ENCODE measurements at places on chromosomes 12 and 14.
A peak's percentile ranks its signal among the peaks of the same experiment; 100 is the strongest.

GRCh38 chr14:94292872-94293577 lies at the start of gene SERPINA10:
Gene SERPINA10 (minus strand): TSS chr14:94293268. CDS start chr14:94290593, 2,675 bp downstream.
- no peak for DNase-seq

DNA sequence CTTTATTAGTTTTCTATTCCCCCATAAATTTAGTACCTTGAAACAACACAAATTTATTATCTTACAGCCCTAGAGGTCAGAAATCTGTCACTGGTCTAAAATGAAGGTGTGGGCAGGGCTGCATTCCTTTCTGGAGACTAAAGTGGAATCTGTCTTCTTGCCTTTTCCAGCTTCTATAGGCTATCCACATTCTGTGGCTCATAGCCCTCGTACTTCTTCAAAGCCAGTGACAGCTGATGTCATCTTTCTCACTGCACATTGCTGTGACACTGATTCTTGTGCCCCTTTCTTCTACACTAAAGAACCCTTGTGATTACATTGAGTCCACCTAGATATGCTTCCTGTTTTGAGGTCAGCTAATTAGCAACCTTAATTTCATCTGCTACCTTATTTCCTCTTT lies 23.2 kb upstream of the DCN start:
- no peak for DNase-seq

DNA sequence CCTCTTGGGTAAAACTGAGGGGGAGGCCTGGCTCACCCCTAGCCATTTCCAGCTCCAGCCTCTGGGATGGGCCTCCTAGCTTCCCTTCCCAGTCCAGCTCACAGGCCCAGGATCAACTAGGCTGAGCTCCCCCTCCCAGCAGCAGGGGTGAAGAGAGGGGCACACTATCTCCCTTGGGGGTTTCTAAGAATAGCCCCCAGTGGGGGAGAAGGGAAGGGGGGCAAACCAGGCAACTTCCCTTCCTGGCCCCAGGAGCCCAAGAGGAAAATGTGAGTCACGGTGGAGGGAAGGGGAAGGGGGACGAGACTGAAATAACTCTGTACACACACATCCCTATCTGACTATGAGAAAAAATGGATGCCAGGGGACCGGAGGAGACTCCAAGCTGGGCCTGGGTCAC lies 9.0 kb downstream of the ADCY6 start:
- DNase-seq, result no peak

DNA sequence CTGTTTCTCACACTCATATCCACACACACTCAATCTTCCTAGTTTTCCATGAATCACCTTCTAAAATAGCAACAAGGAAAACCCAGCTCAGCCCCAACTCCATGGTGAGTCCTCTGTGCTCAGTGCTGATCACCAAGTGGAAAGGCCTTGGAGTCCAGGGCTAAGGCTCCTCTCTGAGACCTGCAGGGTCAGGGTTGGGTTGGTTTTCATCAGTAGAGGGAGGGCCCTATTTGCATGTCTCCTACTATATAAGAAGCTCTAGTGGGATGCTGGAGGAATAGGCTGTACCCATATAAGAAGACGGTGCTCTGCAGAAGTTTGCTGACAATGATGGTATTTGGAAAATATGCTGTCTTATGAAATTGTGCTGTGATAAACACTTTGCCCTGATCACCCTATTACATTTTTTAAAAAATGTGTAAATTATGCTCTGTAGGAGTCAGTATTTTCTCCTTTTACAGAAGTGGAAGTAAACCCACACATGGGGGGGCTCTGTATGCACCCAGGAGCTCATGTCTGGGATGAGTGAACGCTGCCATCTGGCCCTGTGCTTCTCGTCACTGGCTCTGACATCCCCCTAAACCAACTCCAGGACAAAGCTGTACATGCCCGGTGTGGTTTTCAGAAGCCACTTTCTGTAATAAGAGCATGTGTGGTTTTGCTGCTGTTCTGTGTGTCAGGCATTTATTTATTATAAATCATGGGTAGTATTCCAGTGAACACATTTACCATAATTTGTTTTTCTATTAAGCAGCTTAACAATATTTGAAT lies 536.3 kb downstream of the TMEM121 start:
- DNase-seq, result no peak

DNA sequence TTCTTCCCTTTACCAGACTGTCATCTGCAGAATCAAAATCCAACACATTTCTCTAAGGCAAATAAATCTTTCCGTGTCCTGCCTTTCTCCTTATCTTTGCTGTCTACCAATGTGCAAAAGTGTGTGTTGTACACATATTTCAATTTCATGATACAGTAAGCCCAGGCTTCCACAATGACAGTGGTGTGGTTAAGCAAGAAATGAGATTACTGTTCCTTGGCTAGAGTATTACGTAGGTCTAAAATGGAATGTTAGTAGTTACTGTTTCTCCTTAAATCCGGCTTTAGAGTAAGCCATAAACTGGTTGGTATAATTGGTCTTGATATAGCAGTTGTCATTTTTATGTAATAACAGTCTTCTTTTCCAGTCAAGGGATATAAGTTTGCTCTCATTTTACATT lies 82.0 kb downstream of the ACSS3 start:
- DNase-seq, result no peak

GRCh38 chr12:110073049-110073831 lies 24.9 kb upstream of the C12orf76 start:
- DNase-seq, result peak; percentile 5

DNA sequence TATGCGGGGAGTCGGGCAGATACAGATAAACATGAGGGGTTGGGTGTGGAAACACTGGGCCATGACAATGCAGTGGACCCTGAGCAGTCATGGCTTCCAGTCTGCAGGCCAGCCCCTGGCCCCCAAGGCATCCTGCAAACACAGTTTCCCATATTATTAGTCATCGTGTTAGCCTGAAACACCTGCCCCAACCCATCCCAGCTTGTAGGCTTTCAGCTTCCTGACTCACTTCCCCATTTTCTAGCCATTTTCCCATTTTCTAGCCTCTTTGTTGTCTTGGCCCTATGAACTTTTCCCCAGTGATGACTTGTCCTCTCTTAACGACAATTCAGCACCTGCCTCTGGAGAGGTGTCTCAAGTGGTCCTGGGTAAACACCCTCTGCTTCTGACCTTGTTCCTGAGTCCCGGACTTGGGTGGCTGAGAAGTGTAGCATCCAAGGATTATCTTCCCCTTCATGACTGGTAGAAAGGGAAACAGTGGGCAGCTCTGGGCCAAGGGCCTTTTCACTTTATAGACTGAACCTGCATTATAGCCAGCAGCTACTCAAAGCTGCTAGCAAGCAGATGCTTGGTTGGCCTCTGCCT lies 4.3 kb upstream of the PGF start:
- DNase-seq, result no peak

GRCh38 chr14:61644175-61644574 lies 51.1 kb upstream of the HIF1A start:
- no peak for DNase-seq

DNA sequence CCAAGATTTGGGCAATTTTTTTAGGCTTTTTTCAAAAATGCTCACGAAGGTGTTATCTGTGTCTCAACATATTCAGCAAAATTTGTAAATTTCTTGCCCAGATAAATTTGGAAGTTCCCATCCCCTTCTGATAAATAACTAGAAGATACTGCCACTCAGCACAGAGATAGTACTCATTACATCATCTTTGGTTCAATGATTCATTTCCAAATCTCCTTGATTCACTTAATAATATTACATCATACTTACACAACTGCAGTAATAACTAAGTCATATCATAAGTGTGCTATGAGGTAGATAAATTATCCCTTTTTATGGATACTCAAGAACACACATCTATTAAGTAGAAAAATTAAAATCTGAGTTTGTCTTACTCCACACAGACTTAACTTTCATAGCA lies 89.4 kb downstream of the RPAP3 start:
- no peak for DNase-seq

DNA sequence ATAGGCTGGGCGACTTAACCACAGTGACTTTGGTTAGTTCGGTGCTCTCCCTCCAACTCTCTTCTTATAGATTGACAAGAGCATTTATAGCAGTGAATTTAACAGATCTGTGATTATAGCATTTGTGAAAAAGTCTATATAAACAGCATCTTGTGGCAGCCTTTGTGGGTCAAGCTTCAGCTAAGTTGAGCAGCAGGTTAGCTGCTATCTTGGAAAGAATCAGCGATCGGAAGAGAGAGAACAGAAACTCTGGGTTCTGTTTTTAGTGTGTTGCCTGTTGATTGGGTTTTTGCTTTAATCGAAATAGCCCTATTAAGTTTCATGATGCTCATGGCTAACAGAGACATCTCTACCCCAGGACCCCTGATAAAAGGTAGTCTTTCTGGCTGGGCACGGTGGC lies 20.2 kb downstream of the EVL start:
- no peak for DNase-seq

- DNase-seq, result no peak
These were observed 9.1 kb downstream of the NEMP1 start for GRCh38 chr12:57069523-57069922.

DNA sequence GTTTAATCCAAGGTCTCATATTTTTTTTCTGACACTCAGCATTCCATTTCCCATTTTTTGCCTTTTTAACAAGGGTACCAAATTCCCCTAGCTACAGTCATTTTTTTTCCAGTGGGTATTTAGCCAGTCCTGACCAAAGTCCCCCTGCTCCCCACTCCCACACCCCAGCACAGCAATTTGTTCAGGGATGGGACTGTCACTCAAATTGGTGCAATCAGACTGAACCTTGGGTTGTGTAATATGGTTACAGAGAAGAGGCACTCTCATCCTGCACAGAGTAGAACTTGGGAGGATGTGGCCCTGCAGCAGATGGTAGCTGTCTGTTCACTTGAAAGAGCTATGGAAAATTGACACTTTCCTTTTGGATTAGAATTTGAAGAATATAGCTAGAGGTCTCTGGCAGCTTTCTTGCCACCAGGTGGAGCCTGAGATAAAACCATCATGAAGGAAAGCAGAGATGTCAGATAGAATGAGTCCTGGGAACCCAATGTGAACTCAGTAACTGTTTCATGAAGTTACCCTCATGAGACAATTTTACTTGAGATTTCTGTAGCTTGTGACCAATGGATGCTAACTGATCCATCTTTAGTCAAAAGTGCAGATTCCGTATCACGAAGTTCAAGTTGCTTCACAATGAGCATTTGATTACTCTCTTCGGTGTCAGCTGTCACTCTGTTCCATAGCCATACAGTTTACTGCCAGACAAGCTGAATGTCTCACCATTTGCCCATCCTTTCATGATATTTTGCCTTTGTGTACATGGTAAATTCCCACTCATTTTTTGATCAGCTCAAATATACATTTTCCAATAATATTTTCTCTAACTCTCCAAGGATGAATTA lies 394.0 kb upstream of the SYT1 start:
- DNase-seq, result no peak

DNA sequence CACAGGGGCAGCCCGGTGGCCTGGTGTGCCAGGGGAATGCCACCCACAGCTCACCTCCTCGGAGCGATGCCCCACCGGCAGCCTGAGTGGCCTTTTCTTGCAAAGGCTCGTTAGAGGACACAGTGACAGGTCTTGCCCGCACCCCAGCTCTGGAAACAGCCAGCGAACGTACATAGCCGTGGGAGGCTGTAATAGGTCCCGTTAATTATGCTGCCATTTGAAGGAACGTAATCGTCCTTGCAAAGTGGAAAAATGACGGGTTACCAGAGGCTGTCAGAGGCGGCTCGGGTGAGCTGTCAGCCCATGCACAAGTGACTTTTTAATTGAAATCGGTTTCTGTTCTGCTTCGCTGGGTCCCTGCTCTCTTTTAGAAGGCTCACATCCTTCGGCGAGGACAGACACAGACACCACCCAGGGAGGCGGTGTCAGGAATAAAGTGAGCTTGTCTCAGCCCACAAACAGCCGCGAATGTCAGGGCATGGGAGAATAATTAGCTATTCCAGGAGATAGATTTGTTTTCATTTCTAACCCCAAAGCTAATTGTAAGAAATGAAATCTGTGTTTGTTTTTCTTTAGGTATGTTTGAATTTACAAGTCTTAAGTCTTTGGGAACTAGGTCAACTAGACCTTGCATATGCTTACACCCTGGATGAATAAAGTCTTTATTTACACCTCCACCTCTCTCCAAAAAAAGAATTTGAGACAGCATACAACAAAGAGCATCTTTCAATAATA lies 77.2 kb upstream of the RFLNA start:
- DNase-seq, result no peak

DNA sequence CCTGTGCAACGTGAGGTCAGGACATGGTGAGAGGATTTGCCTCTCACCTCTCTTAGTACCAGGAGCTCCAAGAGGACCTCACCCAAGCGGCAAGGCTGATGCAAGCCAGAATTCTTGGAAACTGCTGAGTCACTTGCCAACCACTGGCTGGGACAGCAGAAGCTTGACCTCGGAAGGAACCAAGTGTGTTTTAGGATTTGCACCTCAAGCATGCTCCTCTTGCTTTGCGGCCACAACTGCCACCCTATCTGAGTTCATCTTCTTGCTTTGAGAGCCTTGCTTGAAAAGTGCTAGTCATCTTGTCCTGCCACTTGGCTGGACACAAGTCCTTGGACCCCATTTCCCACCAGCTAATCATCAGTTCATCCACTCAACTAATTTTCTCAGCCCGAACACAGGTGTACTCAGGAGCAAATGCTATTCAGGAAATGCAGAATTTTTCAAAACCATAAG lies 195.8 kb downstream of the SLC25A21 start:
- no peak for DNase-seq

DNA sequence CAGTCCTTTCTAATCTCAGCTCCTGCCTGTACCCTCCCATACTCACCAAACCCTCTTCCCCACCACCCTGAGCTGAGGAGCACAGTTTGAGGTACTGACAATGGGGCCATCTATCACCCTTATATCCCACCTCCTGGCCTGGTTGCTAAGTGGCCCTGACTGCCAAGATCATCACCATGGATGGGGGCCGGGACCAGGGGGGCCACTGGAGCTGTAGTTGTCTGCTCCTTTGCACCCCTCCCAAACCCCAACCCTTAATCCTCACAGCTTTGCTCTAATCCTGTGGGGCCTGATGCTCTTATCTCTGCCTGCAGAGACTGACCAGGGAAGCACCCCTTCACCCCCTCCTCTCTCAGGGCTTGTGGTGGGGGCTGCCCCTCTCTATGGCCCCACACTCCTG lies 395 bp upstream of the GNB3 start:
- DNase-seq, result no peak

- no peak for DNase-seq
These were observed 19.6 kb downstream of the PELI2 start for GRCh38 chr14:56137849-56138248.

GRCh38 chr14:24259282-24260025 lies 3.5 kb downstream of the TGM1 start:
- no peak for DNase-seq

GRCh38 chr14:30883508-30884294 lies 9.3 kb downstream of the COCH start:
- DNase-seq, result no peak
